A549 treated with Hydrocortisone at 1 μM for 4 hours (cell line): ENCODE measurements at places on chromosomes 1 and 21. TPM values are rescaled to one million over a fixed set of nuclear protein-coding genes. Genes with fewer than 3 reads are reported as not detected.

ERVH48-1 gene
- total RNA-seq, result not detected in 5 replicates

MIXL1 gene
- total RNA-seq, result 0.03 to 0.21 TPM (median 0.13 TPM) in 3 of 5 replicates, not detected in the others

CD1C gene
- total RNA-seq, result not detected in 5 replicates

C1orf50 gene
- 3.1 to 4.6 TPM (median 4.2 TPM) in 5 replicates for total RNA-seq

AMPD1 gene
- total RNA-seq, result not detected in 5 replicates

SIM2 gene
- 6.7 to 7.7 TPM (median 6.9 TPM) in 5 replicates for total RNA-seq

LIN28A gene
- not detected in 5 replicates for total RNA-seq

ADAMTSL4 gene
- 4.4 to 7.3 TPM (median 6.8 TPM) in 5 replicates for total RNA-seq

SPRR4 gene
- total RNA-seq, result not detected in 5 replicates

IGSF9 gene
- total RNA-seq, result 0.11 to 0.25 TPM (median 0.14 TPM) in 5 replicates

KRTAP26-1 gene
- total RNA-seq, result not detected in 5 replicates

DIRAS3 gene
- total RNA-seq, result 0.85 to 1.2 TPM (median 1.1 TPM) in 5 replicates

ILDR2 gene
- 0.01 to 0.06 TPM (median 0.02 TPM) in 4 of 5 replicates, not detected in the other for total RNA-seq

CHRNB2 gene
- total RNA-seq, result 0.29 to 0.54 TPM (median 0.43 TPM) in 5 replicates

ADIPOR1 gene
- 57.7 to 64.7 TPM (median 63.3 TPM) in 5 replicates for total RNA-seq

HMGCS2 gene
- not detected in 5 replicates for total RNA-seq

NBPF9 gene
- total RNA-seq, result 13.5 to 16.1 TPM (median 14.2 TPM) in 5 replicates
